Adipocyte (in vitro differentiated cells): ENCODE measurements at places on chromosomes 5 and 9.

DNA sequence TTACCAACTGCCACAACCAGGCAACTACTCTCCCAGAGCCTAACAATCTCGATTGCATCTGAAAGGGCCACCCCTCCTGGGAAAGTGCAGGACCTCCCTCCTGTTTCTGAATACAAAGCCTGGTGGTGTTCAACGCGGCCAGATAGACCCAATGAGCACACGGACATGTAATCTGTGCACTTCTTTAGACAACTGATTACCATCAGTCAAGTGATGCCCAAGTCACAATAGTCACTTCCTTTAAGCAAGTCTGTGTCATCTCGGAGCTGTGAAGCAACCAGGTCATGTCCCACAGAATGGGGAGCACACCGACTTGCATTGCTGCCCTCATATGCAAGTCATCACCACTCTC is 739 bp downstream of the C9orf72 start:
- DNase-seq, result no peak

DNA sequence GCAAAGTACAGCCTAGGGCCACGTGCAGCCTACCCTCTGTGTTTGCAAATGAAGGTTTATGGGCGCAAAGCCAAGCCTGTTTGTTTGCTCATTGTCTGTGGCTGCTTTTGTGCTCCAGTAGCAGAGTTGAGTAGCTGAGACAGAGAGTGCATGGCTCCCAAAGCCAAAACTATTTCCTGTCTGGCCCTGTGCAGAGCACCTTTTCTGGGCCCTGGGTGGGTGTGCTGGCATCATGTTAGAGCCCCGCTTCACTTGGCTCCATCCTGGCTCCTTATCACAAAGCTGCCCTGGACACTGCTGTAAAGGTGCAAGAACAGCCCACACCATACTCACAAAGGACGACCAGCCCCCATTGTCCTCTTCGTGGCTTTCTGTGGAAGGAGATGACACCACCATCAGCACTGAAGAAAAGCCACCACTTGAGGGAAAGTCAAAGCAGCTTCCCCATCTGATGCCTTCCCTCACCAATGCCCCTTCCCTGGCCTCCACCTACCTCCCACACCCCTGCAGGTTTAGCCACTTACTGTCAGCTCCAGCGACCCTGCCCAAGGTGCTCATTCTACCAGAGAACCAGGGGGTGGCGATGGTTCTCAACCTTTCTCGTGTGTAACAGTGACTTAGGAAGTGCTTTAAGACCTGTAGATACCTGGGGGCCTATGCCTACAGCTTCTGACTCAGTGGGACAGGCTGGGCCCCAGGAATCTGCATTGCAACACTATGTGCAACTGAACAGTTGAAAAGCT is 23.4 kb downstream of the LCP2 start:
- DNase-seq, result no peak

- peak; percentile 75 for DNase-seq
Observed at GRCh38 chr5:74543162-74543995, 97.1 kb downstream of the ENC1 start.

DNA sequence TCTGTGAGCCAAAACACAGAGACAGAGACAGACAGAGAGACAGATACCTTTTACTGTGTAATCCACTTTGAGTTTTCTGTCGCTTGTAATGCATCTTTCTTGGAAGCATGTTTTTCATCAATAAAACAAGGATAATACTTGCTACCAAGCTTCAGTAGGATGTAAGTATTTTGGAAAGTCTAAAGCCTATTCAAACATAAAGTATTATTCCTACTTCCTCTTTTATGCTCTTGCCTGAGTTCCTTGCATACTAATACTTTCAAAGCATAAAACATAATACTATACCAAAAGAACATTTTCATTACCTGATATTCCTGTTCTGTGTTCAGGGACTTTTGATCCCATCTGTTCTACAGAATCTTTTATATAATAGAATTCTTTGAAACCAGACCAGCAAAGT is 64.5 kb upstream of the SLC30A5 start:
- DNase-seq, result no peak

DNA sequence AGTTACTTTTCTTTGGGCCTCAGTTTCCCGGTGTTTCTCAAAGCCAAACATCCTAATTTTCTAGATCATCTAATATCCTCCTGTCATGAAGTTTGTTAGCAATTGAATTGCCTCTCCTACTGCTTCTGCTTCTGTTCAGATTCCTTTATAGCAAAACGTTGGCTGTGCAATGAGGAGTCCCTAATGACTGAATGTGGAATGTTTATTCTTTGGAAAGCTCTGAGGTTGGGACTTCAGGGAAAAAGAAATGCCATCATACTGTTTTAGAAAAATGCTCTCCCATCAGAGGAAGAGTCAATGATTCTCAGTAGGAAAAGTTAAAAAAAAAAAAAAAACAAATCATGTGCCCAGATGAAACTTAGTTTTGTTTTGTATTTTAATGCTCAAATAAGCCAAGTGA is 268.7 kb upstream of the PAPPA start:
- DNase-seq, result peak; percentile 25

DNA sequence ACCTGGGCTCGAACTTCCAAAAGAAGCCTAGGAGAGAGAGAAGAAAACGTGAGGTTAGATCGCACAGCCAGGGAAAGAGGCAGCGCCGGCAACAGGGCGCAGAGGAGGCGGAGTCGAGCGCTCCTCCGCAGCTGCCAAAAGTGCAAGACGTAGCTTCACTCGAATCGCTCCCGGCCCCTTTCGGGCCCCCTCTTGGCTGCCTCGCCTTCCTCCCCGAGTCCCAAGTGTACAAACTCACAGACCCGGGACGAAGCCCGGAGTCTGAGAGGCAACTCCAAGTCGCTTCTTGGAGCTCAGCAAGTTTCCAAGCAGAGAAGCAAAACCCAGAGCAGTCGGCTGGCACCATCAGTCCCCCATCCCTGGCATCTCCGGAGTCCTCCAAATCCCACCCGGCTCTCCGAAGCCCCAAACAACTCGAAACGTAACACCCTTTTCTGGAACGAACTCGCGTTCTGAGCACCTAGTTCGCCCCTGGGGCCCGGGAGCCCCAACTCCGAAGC is 1.2 kb downstream of the MIER3 start:
- DNase-seq, result peak; percentile 96

DNA sequence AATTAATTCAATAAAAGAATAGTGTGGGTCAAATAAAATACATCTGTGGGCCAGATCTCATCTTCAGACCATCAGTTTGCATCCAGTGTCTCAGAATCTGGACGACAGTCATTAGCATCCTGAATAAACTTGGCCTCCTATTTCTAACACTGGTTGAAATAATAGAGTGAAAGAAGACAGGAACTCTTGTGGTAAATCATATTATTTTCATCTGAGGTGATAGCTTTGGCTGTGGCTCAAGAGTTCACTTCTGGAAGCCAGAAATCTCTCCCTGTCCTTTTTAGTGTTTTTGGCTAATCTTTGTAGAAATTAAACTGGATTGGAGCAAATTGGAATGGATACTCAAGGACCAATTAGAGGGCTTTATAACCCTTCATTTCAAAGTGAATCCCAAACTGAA is 63.4 kb upstream of the HMHB1 start:
- no peak for DNase-seq

GRCh38 chr9:106421772-106422171 is 441.2 kb upstream of the ZNF462 start:
- DNase-seq, result no peak

DNA sequence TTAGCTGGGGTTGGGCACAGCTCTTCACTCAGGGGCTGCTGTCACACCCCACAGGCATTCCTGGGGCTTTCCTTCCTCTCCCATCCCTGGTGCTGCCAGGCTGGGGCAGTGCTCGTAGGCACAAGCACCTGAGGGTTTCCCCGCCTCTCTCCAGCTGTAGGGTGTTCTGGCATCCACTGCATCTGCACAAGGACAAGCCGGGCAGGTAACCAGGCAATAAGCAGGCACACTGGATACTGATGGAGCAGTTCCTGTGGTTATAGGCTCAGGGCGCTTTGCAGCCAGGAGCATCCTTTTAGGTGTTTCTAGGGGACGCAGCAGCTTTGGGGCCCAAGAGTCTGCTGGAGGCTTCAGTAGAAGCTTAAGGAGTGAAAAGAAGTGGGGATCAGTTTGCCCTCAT is 56.8 kb downstream of the ARHGEF37 start:
- no peak for DNase-seq

DNA sequence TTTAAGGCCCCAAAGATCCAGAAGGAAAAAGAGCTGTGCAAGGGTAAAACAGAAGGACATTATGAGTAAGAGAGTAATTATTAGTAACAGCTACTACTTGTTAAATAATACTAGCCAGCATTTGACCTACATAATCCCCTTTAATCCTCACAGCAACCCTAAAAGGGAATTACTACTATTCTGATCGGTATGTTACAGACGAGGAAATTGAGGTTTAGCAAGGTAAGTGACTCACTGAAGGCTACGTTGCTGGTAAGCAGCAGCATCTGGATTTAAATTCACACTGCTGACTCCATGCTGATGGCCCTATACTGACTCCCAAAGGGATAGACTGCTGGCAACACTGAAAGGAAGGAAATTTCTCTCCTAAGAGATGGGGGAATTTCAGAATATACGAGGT is 3.7 kb upstream of the FSD1L start:
- DNase-seq, result no peak

DNA sequence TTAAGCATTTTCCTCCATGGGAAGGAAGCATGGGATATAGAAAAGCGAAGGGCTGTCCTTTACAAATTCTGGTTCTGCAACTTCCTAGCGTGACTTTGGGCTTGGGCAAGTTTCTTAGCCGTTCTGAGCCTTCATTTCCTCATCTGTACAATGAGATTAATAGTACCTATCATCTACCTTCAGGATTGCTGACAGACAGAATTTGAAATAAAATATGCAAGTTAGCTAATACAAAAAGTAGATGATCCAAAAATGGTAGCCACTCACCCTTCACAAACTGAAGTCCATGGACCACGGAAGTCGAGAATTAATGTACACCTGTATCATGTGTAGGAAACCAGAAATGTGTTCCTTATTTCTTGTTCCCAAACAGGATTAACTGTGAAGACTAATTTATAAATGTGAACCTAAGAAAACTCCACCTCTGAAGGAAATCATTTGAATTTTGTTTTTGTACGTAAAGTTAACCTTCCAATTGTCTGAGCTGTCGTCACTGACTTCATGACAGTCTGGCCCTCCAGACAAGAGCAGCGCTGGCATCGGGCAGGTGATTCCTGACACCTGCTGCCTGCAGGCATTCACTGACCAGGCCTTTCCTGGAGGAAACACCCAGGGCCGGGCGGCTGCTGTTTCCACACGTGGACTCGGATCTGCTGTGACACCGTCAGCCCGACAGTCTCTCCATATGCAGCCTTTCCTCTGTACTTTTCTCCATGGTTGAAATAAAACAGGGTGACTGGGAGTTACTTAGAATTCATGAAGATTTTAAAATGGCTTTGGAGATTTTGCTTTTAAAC is 63.4 kb downstream of the PSMB7 start:
- DNase-seq, result no peak

- no peak for DNase-seq
Observed at GRCh38 chr5:17989567-17990563, 355.6 kb downstream of the TAF11L14 start.

DNA sequence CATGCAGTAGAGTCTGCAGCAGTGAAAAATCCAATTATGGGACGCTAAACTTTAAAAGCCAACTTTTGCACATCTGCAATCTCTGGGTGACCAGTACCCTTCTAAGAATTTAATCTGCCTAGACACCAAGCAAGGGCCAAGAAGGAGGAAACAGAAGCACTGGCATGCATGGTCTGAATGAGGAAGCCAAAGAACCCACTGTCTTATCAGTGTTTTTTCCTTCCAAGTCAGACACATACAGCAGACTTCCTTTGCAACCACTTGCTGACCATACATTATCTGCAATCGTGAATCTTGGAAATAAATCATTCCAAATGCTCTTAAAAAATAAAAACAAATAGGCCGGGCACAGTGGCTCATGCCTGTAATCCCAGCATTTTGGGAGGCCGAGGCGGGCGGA is 65.9 kb downstream of the DEPDC1B start:
- DNase-seq, result no peak

DNA sequence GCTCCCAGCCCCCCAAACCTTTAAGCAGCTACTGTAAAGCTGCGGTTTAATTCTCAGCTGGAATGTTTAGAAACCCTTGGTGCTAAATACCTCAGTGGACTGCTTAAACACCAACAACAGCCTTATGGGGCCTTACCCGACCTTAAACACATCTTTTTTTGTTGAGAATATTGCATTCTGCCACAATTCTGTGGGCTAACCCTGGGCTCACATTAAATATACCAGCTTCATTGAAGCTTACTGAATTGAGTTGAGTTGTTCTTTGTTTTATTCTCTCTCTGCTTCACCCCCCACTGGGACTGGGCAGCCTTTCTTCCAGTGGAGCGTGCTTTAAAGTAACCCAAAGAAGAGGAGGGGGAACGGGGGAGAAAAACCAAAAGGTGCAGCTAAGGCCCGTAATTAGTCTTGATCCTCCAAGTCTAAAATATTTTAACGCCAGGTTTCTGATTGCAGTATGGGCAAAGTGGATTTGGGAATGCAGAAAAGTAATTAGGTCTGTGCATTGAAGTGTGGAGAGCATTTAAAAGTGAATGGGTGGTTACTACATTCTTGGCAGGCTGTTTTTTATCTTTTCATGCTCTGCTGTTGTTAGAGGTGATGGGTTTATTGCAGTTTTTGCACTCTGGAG is 281.2 kb downstream of the NR2F1-AS1 start:
- no peak for DNase-seq

DNA sequence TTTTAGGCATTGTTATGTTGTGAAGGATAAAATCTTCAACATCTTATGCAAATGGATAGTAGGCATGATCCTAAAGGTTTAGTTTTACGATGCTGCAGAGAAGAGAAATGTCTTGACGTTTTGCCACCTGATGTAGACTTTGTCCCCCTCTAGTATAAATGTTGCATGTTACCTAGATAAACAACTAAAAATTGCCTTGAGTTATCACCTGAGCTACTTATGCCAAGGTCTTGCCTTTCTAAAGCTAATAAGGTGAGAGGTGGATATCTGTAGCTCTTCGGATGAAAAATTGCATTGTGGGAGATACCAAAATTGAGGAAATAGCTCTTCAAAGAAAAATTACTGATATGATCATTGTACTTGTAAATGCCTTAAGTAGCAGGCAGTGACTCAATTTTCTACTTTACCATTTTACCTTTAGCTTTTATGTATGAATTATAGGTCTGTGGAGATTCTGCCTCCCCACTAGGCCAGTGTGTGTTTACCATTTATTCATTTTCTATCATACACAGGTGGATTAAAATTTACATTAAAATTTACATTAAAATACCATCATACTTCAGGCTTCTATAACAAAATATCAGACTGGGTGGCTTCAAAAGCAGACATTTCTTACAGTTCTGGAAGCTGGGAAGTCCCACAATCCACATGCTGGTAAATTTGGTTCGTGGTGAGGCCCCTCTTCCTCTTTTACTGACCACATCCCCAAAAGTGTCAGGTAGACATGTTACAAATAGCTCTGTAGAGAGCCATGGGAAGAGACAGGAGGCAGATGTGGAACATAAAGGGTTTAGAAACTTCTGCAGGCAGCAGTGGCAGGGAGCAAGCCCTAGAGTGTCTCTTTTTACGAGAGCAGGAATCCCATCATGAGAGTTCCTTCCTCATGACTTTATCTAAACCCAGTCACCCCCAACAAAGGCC is 100.7 kb upstream of the ERBIN start:
- no peak for DNase-seq
